ENCODE measurements at places on chromosomes 1 and 21.

- H3K36me3 ChIP-seq = no peaks in the 10 kb centered on the region
- no peaks in the 10 kb centered on the region for H3K27me3 ChIP-seq
- DNase-seq = no peak
- H3K4me1 ChIP-seq = no peaks in the 10 kb centered on the region
Observed at GRCh38 chr1:58721247-58721820, 21.5 kb upstream of the MYSM1 start.

- H3K36me3 ChIP-seq = no peaks in the 10 kb centered on the region
- peaks cover 26% of the 10 kb centered on the region for H3K4me1 ChIP-seq
- H3K4me3 ChIP-seq = no peak overlapping the region
Observed at GRCh38 chr21:44496564-44497550, 41.5 kb downstream of the LRRC3 start.

- no peaks in the 10 kb centered on the region for H3K4me1 ChIP-seq
- H3K4me3 ChIP-seq = no peak overlapping the region
- DNase-seq = peak; percentile 31
- H3K36me3 ChIP-seq = no peaks in the 10 kb centered on the region
- no peak overlapping the region for H3K27ac ChIP-seq
Observed at GRCh38 chr1:192488058-192488457, 87.5 kb upstream of the RGS1 start.

GRCh38 chr1:59664166-59664565 lies 150.6 kb upstream of the HOOK1 start:
- no peaks in the 10 kb centered on the region for H3K36me3 ChIP-seq
- H3K27ac ChIP-seq = no peak overlapping the region
- DNase-seq = no peak
- H3K27me3 ChIP-seq = no peaks in the 10 kb centered on the region
- peaks cover 24% of the 10 kb centered on the region for H3K4me1 ChIP-seq

DNA sequence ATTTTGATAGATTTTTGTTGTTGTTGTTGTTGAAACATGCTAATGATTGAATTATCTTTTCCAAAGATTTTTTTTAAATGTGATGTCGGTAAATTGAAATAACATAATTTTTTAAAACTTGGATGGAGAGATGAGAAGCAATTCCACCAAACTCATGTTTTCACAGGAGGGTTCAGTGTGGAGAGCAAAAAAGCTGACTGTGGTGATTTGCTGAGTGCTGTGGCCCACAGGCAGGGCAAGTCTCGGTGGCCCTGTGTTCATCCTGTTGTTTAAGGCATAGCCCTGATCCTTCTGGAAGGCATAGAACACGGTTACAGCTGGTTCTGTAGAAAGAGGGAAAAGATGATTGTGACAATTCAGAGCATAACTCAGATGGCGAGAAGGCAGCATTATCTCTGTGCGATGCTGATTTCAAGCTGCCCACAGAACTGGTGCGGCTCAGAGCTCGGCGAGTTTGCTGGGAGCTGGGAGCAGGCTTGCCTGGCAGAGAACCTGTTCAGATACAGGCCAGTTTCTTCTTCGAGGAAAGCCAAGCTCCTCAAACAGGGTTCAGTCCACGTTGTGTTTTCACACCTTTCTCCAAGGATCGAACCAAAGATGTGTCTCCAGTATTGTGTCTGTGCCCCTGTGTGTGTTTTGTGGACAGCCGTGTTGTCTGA lies 127.1 kb downstream of the HUNK start:
- H3K27me3 ChIP-seq = no peaks in the 10 kb centered on the region
- H3K4me3 ChIP-seq = no peak overlapping the region
- H3K4me1 ChIP-seq = no peaks in the 10 kb centered on the region
- no peaks in the 10 kb centered on the region for H3K36me3 ChIP-seq

Measured in neural progenitor cell (in vitro differentiated cells).